ENCODE measurements at places on chromosomes 1 and 21.

- DNase-seq = no peak
Observed at GRCh38 chr1:33300673-33301072, 20.2 kb downstream of the A3GALT2 start.

DNA sequence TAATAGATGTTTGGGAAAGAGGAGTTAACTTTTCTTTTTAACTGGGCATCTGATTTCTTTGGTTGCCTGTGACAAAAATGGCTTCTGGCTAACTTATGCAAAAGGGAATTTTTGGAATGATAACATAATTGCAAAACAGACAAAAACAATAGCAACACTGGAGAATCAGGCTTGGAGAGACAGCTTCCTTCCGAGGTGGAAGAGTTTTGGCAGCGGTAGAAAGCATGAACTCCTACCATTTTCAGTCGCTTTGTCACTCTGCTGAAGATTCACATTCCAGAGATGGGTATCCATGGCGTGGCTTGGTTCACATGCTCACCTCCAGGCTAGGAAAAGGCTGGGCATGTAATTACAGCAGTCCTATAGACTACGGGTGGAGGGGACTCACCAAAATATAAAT is 17.2 kb upstream of the FGGY start:
- no peak for DNase-seq

DNA sequence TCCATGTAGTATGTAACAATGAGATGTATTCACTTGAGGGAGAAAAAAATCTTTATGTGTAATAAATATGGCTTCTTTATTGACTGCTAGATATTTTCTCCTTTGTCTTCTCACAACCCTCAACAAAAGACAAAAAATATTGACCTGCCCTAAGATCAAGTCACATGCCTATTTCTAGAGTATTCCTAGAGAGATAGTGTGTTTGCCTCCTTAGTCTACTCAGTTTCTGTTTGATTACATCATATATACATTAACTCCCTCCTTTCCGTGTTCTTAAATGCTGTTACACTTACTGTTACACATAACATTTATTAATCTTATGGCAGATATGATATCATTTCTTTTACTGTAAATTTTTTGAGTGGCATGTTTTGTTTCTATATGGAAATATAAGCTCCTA is 281.6 kb upstream of the RGS18 start:
- no peak for DNase-seq

- no peak for DNase-seq
Observed at GRCh38 chr1:204947747-204948146, 77.1 kb downstream of the NFASC start.

GRCh38 chr21:44462086-44462833 is 7.0 kb downstream of the LRRC3 start:
- DNase-seq = no peak

DNA sequence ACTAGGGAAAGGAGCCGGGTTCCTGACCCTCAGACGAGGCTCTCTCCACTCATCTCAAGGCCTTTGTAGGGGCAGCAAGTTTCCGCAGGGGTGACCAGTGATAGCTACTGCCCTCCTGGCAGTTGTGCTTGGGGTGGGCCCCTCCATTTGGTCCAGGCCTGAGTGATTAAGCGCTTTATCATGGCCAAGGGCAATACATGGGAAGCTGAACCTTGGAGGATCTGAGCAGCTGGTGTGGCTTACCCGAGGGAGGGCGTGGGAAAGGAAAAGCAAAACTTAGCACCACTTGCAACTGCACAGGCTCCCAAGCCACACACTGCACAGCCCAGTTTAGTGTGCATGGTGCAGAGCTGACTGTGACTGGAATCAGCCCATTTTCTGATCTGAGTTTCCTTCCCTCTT is 47.8 kb downstream of the GADD45A start:
- no peak for DNase-seq

DNA sequence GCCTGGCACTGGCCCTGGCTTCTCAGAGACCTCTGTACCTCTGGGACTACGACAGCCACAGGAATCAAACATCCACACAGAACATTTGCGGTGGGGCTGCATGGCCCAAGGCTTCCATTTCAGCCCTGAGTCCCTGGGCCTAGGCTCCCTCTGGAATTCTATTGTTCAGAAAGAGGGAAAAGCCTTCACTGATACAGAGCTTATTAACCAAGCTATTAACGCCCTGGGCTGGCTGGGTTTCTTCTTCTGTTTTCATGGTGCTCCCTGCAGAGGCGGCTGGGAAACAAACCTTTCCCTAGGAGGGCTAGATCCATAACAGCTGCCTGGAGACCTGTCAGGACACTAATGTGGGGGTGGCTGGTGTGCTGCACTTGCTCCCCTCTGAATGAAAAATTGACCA is 88.2 kb downstream of the KAZN start:
- DNase-seq = no peak

DNA sequence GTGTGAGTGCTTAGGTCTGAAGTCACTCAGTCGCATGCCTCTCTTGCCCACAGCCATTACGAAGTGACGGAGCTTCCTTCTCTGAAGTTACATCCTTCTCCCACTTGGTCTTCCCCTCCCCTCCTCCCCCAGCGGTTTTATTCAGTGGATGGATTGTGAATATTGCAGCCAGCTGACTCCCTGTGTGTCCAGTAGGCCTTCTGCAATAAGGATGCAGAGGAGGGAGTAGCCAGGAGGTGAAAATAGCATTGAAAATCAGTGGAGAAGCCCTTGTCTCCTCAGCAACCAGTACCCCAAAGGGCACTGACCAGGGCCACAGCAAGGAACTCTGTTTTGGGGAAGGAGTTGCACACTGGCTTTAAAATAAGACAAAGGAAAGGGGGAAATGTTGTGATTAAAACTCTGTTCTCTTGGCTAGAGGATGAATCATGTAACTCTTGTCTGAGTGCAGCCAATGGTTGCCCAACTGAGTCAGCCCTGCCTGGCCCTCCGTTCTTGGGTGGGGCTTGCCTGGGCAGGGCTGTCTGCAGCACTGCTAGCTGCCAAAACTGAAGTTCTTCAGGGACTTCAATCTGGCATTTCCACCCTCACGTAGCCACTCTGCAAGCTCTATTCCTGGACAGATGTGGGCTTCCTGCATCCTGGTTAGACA is 4.3 kb downstream of the S100A10 start:
- peak; percentile 44 for DNase-seq

DNA sequence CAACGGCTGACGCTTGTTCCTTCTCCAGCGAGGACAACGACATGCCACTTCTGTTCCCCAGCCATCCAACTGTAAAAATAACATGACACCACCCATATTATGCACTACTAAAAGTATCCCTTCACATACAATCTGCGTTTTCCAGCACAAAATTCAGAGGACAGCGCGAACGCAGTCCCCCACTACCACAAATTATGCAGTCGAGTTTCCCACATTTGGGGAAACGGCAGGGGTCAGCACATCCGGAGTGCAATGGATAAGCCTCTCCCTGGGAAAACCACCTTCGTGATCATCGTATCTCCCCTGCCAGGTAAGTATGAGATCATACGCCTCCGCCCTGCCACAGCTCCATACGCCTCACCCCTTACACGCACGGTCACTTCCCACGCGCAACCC is 120.9 kb downstream of the PPIAL4G start:
- DNase-seq = no peak

GRCh38 chr1:56396581-56396980 is 182.8 kb downstream of the PLPP3 start:
- DNase-seq = no peak

GRCh38 chr1:171484760-171485374 is 463 bp upstream of the PRRC2C start:
- no peak for DNase-seq

DNA sequence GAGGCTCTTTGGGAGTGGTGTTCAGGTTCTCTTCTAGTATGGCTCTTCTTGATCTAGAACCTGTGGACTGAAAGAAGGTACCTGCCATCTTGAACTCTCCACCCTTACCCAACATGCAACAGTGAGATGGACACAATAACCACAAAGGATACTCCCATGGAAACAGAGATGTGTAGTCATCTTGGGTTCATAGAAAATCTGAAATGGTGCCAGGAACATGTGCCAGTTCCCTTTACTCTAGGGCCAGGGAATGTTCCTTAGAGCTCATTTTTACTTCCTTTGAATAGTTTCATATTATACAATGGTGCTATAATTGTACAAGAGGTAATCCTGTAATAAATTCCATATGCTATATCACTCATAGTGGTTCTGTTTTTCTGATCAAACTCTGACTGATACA is 13.2 kb upstream of the SCYL3 start:
- DNase-seq = no peak

DNA sequence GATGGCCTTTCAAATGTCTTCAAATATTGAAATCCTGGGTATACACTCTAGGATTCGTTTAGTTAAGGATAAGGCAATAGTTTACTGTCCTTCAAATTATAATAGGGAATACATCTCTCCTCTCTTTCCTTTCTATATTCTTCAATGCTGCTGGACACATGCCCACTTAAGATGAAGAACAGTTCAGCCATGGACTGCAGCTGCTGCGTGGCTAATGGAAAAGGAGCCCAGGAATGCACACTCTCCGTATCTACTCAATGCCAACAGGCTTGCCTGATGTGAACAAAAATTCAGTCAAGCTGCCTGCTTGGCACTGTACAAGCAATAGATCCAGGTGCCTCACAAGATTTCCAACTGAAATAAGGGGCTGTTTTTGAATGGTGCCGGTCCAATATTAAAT is 321.2 kb upstream of the LYPLAL1 start:
- DNase-seq = no peak

DNA sequence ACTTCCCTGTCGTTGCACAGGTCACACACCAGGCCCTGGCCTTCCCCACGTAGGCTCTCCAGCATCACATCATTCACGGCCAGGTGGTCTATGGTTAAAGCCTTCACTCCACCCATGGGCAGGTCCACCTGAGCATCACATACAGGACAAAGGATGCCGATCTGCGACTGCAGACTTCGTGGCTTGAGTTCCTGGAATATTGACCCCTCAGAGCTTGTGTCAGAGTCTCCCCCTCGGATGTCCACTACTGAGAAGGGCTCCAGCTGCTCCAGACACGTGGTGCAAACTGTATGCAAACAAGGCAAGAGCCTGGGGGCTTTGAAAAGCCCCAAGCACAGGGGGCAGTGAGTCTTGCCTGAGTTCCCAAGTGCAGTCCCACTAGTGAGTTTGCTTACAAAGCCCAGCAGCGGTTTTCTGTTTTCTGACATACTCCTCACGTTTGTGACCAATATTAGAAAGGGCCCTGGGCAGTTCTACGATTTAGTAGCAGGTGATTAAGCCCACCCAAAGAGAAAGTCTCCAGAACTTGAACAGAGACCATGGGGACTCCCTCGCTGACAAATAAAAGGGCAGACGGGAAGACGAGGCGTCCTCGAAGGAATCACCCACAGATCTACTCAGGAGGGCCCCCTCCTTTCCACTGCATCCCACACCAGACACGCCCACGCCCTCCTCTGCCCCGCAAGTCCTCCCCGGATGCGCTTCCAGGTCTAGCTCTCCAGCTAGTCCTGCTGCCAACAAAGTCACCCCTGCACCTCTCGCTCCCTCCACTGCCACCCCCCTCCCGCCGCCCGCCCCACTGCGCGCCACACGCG is 568 bp downstream of the TRIM45 start:
- DNase-seq = no peak

DNA sequence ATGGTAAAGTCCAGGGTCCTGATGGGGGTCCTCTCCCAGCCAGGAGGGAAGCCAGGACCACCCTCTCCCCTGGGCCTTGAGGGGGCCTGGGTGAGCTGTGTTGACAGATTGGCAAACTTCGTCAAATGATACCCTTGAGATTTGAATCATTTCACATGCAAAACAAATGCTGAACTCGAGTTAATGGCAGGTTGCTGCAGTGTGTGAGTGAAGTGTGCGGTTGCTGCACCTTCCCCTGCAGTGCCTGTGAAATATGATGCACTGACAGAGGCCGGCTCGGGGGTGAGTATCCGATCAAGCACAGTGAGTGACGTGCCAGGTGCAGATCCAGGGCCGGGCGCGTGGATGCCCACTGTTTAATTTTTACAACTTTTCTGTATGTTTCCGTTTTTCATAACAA is 5.7 kb upstream of the KRTAP12-1 start:
- DNase-seq = no peak

GRCh38 chr1:233897325-233898162 is 6.9 kb upstream of the SLC35F3 start:
- DNase-seq = no peak
